ENCODE measurements at places on chromosomes 11 and 22. TPM values are rescaled to one million over a fixed set of nuclear protein-coding genes. Genes with fewer than 3 reads are reported as not detected.

The EIF3M gene
- 635 TPM for total RNA-seq

- H3K4me3 ChIP-seq = no peak overlapping the region
- peaks cover 4% of the 10 kb centered on the region for H3K4me1 ChIP-seq
- H3K27ac ChIP-seq = no peak overlapping the region
- no peaks in the 10 kb centered on the region for H3K27me3 ChIP-seq
- H3K36me3 ChIP-seq = no peaks in the 10 kb centered on the region
Measured at GRCh38 chr11:62105667-62106191, 18.1 kb upstream of the INCENP start.

DNA sequence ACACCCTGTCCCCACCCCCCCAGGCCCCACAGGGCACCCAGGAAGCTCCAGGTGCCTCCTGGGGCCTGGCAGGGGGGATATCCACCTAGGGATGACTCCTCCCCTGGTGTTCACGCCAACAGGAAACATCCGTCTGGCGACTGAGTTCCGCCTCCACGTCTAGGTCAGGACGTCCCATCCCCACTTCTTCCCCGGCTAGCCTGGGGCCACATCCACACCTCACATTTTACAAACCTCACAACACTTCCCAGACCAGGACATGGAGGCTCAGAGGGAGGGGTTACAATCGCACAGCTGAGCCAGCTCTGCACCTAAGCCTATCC lies 21.0 kb downstream of the MAFF start:
- H3K4me3 ChIP-seq = no peak overlapping the region
- H3K27me3 ChIP-seq = no peaks in the 10 kb centered on the region
- H3K36me3 ChIP-seq = no peaks in the 10 kb centered on the region
- no peak for DNase-seq
- no peak overlapping the region for H3K27ac ChIP-seq

GRCh38 chr11:45771193-45771565 lies 33.8 kb upstream of the SLC35C1 start:
- H3K4me3 ChIP-seq = peak overlapping the region; percentile 82
- H3K27ac ChIP-seq = no peak overlapping the region
- DNase-seq = peak; percentile 86
- 0 out of 2 replicates have a peak, but pooled peaks cover 3% of the 10 kb centered on the region for H3K4me1 ChIP-seq

- no peaks in the 10 kb centered on the region for H3K36me3 ChIP-seq
- no peaks in the 10 kb centered on the region for H3K27me3 ChIP-seq
- H3K4me1 ChIP-seq = no peaks in the 10 kb centered on the region
- H3K27ac ChIP-seq = no peak overlapping the region
- no peak overlapping the region for H3K4me3 ChIP-seq
Measured at GRCh38 chr11:66889960-66890359, 33.1 kb downstream of the LRFN4 start.

GRCh38 chr11:9057007-9057406 lies 34.4 kb downstream of the SCUBE2 start:
- no peak for DNase-seq
- H3K4me3 ChIP-seq = no peak overlapping the region
- H3K27ac ChIP-seq = no peak overlapping the region
- no peaks in the 10 kb centered on the region for H3K4me1 ChIP-seq

DNA sequence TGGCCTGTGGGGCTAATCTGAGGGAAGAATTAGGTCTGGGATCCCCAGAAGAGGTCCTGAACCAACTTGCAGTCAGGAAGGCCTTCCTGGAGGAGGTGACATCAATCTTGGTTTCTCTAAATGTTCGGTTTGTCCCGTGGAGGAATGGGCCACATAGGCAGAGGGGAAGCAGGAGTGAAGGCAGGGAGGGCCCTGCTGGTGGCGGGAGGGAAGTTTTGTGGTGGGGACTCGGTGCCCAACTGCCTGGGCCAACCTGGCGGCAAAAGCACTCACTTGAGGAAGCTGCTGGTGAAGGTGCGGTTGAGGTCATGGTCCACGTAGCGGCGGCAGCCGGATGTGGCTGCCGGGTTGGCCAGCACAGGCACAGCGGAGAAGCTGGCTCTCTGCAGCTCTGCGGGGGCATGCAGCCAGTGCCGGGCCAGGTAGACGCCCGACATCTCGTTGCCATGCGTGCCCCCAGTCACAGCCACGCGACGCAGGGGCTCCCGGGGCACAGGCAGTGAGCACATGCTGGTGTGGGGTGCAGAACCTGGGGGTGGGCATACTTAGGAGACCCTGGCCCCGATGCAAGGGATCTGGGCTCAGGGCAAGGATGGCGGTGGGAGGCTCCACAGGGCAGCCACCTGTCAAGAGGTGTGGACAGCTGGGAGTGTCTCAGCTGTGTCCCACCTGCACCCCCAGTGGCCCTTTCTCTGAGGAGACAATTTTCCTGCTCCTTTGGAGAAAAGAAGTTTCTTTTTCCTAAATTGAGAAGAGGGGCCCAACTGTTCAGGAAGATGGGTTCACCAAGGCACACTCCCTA lies 3.8 kb downstream of the ACY3 start:
- no peak overlapping the region for H3K27ac ChIP-seq
- H3K27me3 ChIP-seq = no peaks in the 10 kb centered on the region
- H3K4me3 ChIP-seq = no peak overlapping the region
- DNase-seq = no peak
- no peaks in the 10 kb centered on the region for H3K36me3 ChIP-seq

DNA sequence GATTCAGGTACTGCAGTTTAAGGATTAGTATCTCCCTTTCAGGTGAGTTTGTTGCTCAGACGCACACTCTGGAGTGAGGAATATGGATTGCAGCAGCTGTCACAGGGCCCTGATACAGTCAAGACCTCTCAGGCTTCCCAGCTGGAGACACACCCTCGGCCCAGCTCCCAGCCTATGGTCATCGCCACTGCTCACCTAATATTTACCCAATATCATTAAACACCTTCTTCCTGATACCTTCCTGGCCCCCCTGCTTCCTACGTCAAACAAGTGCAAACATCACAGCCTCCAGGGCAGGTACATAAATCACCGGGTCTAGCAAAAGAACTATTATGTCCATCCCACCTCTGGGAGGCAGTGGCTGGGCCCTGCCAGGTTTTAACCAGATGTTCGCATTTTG lies 213.3 kb downstream of the MN1 start:
- no peak overlapping the region for H3K27ac ChIP-seq
- H3K4me1 ChIP-seq = no peaks in the 10 kb centered on the region
- no peak overlapping the region for H3K4me3 ChIP-seq
- H3K36me3 ChIP-seq = no peaks in the 10 kb centered on the region
- no peak for DNase-seq
- H3K27me3 ChIP-seq = no peaks in the 10 kb centered on the region

DNA sequence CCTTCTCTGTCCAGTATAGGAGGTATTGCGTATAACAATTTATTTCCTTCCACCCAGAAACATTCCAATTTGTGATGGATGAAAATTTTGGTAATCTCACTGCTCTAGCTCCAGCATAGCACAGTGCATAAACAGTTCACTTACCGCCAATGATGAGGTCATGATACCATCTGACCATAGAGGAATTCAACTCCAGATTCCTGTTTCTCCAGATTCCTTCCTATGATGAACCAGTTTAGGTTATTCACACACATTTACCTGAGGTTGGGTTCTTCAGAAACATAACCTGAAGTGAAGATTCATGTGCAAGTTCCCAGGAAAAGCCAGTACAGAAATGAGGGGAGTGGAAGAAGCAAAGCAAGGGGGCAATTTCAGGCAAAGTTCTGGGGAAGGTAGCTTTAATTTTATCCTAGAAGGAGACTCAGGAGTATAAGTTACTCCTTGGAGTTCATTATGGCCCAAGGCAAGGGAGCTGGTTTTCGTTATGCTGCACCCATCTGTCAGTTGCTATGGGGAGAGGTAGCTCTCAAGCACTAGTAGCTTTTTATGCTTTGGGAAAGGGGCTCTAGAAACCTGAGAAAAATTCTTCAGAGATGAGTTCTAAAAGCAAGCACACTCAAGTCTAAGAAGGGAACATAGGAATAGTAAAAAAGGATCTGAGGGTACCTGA lies 121.6 kb downstream of the CASP12 start:
- H3K4me3 ChIP-seq = no peak overlapping the region
- H3K27ac ChIP-seq = no peak overlapping the region
- peaks cover 12% of the 10 kb centered on the region for H3K4me1 ChIP-seq
- no peak for DNase-seq
- H3K36me3 ChIP-seq = no peaks in the 10 kb centered on the region

DNA sequence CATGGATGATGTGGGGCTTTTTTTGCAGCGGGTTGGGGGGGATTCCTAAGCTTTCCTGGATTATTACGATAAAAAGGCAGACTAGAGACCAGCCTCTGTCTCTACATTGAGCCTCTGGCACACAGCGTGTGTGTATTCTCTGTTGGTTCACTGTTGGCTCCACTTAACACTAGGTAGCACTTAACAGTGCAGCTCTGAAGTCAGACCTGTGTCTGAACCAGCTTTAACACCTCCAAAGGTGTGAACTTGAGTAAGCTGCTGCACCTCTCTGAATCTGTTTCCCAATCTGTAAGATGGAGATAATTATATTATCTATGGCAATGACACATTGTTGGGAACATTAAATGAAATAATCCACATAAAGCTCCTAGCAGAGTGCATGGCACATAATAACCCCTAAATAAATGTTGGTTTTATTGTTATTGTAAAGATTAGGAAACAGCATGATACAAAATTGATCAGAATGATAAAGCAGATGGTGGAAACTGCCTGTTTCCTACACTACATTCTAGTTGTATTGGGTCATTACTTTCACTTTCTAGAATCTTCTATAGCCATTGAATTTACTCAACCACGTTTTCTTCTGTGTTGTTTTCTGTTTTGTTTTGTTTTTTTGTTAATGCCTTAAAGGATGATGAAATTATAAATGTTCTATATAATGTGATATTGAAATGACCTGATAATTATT lies 108.4 kb downstream of the ARL14EP start:
- H3K36me3 ChIP-seq = no peaks in the 10 kb centered on the region

The OR52R1 gene
- not detected for total RNA-seq

DNA sequence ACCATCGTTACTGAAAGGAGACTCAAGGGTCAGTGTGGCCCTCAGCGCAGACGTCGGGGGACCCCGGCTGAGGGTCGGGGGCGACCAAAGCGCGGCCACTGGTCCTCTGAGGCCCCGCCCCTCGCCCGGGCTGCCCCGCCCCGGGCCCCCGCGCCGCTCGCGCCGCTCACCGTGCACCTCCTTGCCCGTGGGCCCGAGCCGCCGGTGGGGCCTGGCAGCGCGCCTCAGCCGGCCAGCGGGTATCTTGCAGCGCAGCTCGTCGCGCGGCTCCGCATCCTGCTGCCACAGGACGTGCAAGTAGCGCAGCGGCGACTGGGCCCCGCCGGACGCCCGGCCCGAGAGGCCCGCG lies 419 bp downstream of the ANKRD54 start:
- no peaks in the 10 kb centered on the region for H3K4me1 ChIP-seq
- H3K4me3 ChIP-seq = peak overlapping the region; percentile 91
- no peak overlapping the region for H3K27ac ChIP-seq
- H3K36me3 ChIP-seq = no peaks in the 10 kb centered on the region
- peak; percentile 58 for DNase-seq

The MIOX gene
- 0.16 TPM for total RNA-seq

The SCGB1D2 gene
- not detected for total RNA-seq

- H3K4me3 ChIP-seq = no peak overlapping the region
- DNase-seq = no peak
- no peaks in the 10 kb centered on the region for H3K4me1 ChIP-seq
- H3K27me3 ChIP-seq = no peaks in the 10 kb centered on the region
- H3K27ac ChIP-seq = no peak overlapping the region
Measured at GRCh38 chr22:29679316-29679715, 40.5 kb upstream of the CABP7 start.

DNA sequence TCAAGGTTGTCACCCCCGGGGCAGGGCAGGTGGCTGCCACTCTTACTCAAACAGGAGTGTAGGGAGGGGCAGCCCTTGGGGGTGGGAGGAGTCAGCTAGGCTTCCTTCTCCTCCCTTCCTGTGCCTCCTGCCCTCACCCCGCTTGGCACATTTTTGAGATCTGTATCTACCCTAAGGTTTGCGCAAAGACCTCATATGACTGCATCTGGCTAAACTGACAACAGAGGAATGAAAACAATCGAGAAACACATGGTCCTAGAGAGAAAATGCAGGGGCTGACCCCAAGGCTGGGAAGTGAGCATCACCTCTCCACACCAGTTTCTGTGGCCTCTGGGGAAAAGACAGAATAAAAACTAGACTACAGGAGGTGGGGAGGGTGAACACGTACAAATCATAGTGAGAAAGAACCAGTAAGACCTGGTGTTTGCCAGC lies 28.1 kb downstream of the IGSF9B start:
- H3K27ac ChIP-seq = no peak overlapping the region
- peaks cover 12% of the 10 kb centered on the region for H3K36me3 ChIP-seq
- peak; percentile 28 for DNase-seq
- H3K4me1 ChIP-seq = no peaks in the 10 kb centered on the region

GRCh38 chr11:9178716-9179115 lies 86.4 kb downstream of the DENND5A start:
- H3K27ac ChIP-seq = no peak overlapping the region
- H3K36me3 ChIP-seq = peaks cover 15% of the 10 kb centered on the region
- no peak for DNase-seq

DNA sequence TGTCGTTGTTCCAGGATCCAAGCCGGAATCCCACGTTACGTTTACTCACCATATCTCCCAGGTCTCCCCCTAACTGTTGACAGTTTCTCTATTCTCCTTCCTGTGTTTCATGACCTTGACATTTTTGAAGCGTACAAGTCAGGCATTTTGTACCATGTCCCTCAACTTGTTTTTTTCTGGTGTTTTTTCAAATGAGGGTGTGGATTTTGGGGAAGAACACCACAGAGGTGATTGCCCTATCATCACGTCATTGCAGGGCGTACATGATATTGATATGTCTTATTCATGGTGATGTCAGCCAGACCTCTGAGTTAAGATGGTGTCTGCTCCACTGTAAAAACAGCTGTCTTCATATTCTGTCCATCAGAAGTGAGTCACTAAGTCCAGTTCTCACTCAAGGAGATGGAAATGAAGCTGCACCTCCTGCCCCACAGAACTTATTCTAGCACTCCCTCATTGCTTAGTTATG lies 28.3 kb upstream of the SOX10 start:
- no peak for DNase-seq
- no peaks in the 10 kb centered on the region for H3K4me1 ChIP-seq
- H3K36me3 ChIP-seq = no peaks in the 10 kb centered on the region
- H3K27ac ChIP-seq = no peak overlapping the region
- no peak overlapping the region for H3K4me3 ChIP-seq
- H3K27me3 ChIP-seq = no peaks in the 10 kb centered on the region

DNA sequence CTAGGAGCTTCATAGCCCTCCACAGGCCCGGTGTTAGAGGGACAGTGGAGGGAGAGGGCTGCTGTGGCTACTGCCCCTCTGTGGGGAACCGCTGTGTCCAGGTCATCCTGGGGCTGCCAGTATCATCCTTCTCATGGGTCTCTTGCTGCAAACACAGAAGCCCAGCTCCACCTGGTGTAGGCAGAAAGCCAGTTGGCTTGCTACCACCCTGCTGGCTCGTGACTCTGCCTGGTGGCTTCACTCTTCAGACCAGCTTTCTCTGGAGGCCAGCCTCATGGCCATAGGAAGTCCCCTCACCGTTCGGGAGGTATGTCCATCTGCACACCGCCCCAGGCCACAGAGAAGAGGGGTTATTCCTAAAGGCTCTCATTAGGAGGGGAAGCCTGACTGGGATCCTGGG lies 19.4 kb upstream of the SUSD2 start:
- DNase-seq = no peak
- H3K36me3 ChIP-seq = no peaks in the 10 kb centered on the region
- H3K27ac ChIP-seq = no peak overlapping the region
- H3K27me3 ChIP-seq = no peaks in the 10 kb centered on the region
- H3K4me3 ChIP-seq = no peak overlapping the region
- H3K4me1 ChIP-seq = peaks cover 9% of the 10 kb centered on the region

- H3K4me1 ChIP-seq = peaks cover 53% of the 10 kb centered on the region
- H3K4me3 ChIP-seq = no peak overlapping the region
- no peaks in the 10 kb centered on the region for H3K36me3 ChIP-seq
Measured at GRCh38 chr11:116505298-116506262, 267.2 kb downstream of the BUD13 start.

The OLFML1 gene
- not detected for total RNA-seq

- peak overlapping the region; percentile 84 for H3K27ac ChIP-seq
- no peak overlapping the region for H3K4me3 ChIP-seq
- DNase-seq = no peak
- H3K4me1 ChIP-seq = peaks cover 28% of the 10 kb centered on the region
- no peaks in the 10 kb centered on the region for H3K27me3 ChIP-seq
Measured at GRCh38 chr22:31647066-31647465, 14.9 kb downstream of the PISD start.

All from GM23338 (cell line).